ENCODE measurements at places on chromosomes 11 and 22.

GRCh38 chr22:32181043-32181442 lies 21.9 kb upstream of the C22orf42 start:
- DNase-seq, result no peak

GRCh38 chr22:48334971-48335370 lies 1492.7 kb downstream of the BRD1 start:
- DNase-seq, result no peak

DNA sequence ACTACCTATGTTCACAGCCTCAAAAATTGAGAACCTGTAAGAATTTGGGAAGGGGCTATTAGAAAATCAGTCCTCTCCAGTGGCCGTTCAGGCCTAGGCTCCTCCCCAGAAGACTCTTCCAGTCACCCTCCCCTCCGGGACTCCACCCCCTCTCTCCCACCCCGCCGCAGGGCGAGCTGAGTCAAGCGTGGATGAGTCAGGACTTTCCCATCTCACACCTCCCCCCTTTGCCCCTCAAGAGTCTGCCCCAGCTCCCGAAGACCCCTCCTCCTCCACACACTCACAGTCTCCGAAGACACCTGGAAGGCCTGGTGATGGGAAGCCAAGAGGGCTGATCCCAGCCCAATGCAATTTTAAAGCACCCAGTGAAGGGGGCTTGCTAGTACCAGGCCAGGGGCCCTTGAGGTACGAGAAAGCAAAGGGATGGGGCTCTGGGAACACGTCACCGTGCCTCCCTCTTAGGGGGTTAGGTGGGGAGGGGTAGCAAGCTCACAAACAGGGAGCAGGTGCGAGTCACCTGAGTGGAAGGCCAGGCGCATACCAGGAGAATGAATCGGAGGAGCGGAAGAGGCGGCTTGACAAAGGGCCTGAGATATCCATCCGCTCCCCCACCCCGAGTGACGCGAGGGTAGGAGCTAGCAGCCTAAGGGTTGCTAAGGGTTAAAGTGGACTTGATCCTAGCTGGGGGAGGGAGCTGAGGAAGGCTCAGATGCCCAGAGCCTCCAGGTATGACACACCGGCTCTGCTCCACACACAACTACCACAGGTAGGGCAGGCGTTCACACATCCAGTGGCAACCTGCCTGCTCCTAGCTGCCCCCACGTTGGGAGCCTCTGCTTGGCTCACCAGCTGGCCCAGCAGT lies 13.6 kb downstream of the BCL9L start:
- peak; percentile 83 for DNase-seq

GRCh38 chr11:130486391-130486836 lies 38.0 kb downstream of the ADAMTS15 start:
- no peak for DNase-seq

DNA sequence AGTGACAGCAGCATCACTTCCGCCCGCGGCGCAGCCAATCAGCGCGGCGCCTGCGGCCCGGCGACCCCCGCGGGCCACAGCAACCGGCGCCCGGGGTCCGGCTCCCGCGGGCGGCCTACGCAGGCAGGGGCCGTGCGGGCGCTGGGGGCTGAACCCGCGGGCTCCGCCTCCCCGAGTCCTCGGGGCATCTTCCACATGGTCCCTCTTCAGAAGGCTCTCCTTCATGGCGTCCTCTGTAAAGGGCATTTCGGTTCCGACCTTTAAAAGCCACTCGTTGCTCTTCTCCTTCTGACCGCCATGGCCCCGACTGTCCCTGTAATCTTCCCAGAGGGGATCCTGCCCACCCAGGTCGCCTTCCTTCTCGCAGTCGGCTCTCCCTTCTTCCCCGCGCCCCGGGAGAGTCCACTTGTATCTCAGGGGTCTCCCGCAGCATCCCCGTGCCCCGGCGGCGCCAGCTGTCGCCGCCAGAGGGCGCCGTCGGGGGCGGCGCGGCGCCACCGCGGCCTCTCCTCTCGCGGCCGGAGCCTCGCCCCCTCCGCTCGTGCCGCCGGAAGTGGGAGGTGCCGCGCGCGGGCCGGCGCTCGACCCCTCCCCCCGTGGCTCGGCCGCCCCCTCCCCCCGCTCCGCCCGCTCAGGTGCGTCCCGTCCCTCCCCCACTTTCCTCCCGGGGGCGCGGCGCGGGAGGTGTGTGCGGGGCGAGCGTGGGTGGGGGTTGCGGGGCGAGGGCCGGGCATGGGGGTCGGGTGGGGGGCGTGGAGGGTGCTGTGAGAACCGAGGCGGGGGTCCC lies at the start of gene RNF214:
Gene RNF214 (plus strand): TSS at position 580 of the 787 bp plus-strand sequence. CDS start 1,602 bp downstream, outside the sequence.
- DNase-seq, result peak; percentile 31

- DNase-seq, result peak; percentile 39
These were observed 116.2 kb downstream of the ETS1 start for GRCh38 chr11:128471138-128471661.

GRCh38 chr22:41968601-41969000 lies 642 bp upstream of the SEPTIN3 start:
- DNase-seq, result no peak

DNA sequence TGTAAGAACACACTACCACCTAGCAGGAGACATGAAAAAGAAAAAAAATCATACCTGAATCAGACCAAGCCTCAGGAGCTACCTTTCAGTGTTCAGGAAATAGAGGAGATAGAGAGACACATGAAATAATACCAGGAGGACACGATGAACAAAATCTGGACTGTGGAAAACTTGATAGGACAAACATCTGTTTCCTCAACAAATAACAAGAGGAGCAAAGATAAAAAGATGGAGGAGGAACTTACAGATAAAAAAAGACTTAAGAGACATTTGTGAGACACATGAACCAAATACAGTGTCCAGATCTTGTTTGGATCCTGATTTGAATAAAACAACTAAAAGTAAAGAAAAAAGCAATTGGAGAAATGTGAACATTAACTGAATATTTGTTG lies 12.4 kb upstream of the KCNE3 start:
- DNase-seq, result no peak

- no peak for DNase-seq
These were observed 11.1 kb downstream of the NEAT1 start for GRCh38 chr11:65433657-65434056.

DNA sequence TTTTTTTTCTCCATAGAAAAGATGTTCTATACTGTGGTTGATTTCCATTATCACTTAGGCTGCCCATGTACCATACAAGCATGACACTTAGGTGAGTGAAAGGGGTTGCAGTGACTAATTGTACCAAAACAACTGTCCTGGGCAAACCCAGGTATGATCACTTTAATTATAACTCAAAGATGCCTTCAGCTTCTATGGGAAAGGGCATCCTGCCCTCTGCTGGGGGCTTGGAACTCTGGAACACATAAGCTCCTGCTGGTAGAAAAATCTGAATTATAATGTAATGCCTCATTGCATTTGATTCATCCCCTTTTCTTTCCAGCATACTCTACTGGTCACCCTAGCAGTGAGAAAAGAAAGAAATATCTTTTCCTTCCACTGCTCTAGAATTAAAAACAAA lies 206.3 kb downstream of the DDX10 start:
- peak; percentile 71 for DNase-seq

- DNase-seq, result no peak
These were observed 104.6 kb upstream of the HSD17B12 start for GRCh38 chr11:43575913-43576310.
